ENCODE measurements at places on chromosomes 6 and 20.
A peak's percentile ranks its signal among the peaks of the same experiment; 100 is the strongest.

DNA sequence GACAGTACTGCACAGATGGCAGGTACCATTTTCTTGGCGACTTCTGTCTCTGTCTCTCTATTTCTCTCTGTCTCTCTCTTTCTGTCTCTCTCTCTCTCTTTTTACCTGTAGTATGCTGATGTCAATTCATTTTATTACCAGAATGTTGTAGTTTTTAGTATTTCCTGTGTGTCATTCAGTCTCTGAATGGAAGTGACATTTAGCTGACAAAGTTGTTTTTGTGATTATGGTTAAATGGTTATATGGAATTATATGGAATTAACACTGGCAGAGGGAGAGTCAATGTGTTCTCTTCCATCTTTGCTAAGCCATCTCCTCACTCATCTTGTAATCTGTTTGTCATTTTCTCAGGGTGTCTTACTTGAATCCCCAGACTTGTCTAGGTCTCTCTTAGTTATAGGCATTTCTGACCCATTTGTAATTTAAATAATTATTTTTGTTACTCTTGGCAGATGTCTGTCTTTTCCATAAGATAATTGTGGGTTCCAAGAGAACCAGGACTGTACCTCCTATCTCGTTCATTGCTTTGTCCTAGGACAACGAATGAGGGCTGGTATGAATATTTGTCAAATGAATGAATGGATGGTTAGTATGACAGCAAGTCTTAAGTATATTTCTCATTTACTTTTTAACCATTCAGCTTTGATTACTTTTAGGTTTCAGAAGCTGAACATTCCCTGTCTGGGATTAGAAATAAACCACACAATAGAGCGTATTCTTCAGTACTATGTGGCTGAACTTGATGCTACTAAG is 64.4 kb downstream of the DNAH8 start:
- DNase-seq = no peak

DNA sequence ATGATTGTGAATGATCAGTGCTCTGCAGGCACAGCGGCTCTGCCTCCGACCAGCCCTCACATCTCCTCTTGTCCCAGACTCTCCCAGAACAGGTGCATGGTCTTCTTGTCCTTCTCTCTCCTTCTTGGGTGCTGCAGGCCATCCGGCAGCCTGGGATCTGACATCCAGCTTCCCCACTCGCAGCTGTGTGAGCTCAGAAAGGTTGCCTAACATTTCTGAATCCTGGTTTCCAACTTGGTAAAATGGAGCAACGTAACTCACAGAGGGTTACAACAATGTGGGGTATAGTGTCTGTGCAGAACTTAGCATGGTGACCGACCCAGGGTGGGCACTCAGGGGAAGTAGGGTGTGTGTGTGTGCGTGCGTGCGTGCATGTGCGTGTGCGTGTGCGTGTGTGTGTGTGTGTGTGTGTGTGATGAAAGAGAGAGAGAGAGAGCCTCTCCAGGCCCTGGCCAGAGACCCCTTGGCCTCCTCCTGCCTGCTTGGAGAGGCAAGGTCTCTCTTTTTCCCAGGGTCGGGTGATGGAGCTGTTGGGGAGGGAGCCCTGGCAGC is 110.1 kb downstream of the SNX5 start:
- DNase-seq = no peak

DNA sequence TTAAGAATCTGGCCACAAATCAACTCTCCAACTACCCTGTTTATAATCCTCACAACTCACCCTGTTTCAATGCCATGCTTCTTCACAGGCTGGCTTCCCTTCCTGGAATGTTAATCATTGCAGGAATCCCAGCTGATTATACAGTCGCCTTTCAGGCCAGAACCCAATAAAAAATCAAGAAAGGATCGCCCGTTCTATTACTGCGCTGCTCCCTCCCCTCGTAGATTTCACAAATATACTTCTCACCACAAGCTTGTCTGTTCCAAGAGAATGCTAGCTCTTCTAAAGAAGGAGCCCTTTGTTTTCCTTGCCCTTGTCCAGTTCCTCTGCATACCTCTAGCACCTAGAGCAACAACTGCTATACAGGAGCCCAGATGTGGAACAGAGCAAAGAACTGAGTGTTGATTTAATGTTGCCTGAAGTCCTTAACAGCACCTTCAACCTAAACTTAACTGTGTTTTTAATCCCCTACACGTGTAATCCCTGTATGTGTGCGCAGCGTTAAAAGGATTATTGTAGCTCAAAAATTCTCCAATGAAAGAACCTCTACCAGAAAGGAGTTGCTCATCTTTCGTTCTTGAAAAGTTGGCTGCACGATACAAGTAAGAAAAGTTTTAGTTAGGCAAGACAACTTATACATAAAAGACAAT is 988 bp downstream of the ECHDC1 start:
- no peak for DNase-seq

GRCh38 chr20:57548177-57549058 is 12.5 kb upstream of the PCK1 start:
- DNase-seq = no peak

GRCh38 chr20:4546342-4546741 is 175.4 kb upstream of the PRND start:
- no peak for DNase-seq

DNA sequence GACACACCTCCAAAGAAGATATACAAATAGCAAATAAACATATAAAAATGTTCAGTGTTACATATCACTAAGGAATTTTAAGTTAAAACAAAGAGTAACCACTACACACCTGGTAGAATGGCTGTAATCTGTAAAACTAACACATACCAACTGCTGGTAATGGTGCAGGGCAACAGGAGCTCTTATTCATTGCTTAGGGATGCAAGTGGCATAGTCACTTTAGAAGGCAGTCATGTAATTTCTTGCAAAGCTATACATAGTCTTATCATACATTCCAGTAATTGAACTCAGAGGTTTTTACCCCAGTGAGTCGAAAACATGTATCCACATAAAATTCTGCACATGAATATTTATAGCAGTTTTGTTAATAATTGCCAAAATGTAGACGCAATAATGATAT is 906.8 kb upstream of the CITED2 start:
- DNase-seq = no peak

DNA sequence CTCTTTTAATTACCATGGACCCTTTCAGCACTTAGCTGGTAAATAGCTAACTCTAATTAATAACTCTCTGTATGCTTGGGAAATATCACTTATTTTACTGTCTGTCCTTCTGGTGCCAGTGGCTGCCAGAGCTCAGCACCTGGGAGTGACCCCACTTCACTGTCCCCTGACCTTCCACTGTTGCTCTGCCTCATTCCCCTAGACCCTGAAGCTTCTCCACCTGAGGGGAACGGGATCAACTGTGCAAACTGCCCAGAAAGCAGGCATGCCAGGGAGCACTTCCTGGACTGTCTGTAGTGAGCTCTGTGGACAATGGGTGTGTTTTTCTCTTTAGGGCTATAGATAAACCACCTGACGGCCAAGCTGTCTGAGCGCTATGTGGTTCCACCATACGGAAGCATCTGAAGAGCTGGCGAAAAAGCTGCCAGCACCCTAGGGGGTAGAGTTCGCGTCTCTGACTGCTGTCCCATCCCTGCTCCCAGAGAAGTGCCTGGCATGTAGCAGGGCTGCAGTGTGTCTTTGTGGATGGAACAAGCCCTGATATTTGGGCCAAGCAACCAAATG is 106.3 kb upstream of the FOXA2 start:
- DNase-seq = no peak

- DNase-seq = no peak
Observed at GRCh38 chr6:164069350-164069990, 655.0 kb downstream of the QKI start.

GRCh38 chr6:49257549-49257948 is 205.5 kb downstream of the MMUT start:
- DNase-seq = no peak

DNA sequence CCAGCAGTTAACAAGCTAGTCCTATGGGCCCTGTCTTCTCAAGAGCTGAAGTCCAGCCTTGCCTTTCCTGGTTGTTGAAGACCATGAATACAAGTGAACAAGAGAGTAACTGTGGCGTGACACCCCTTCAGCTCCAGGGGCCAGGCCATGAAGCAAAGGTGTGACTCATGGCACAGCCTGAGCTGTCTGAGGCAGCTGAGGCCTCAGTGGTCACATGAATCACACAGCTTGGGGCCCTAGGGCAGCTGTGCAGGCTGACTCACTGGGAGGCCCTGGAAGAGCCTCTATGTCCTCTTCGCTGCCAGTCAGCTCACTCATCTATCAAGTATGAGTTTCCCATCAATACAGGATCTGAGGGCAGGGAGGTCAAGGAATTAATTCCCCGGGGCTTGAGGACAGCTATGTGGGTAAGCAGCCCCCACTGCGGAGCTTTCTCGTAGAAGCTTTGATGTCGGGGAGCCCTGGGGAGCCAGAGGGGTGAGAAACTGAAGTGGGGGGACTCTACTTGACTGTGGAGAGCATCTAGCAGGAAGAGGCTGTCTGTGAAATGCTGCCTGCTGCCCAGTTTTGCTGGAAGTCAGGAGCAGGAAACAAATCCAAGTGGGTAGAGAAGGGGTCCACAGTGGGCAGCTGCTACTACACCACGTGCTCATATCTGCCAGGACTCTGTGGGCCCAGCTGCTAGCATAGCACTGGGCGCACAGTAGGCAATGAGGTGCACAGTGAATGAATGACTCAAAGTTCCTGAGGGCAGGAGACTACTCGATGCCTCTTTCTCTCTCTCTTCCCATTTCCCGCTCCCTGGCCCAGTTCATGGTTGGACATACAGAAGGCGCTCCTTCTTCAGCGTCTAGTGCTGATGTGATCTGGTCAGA is 13.7 kb upstream of the FAM83C start:
- DNase-seq = peak; percentile 97

DNA sequence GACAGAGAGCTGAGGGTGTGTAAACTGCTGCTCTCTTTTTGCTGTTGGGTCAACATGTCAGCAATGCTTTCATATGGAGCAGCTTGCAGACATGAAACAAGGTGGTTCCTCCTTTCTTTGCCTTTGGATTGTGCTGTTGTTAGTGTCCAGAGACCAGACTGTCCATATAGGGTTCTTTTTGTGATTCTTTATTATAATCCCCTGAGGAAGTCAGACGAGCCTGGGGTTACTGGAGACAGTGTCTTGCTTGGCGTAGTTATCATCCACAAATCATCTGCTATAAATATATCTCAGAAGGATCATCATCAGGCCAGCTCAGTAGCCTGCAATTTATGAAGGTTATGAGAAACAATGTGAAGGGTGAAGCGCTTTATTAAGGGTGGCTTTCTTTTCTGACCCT is 2.3 kb upstream of the ADGRB3 start:
- DNase-seq = no peak

DNA sequence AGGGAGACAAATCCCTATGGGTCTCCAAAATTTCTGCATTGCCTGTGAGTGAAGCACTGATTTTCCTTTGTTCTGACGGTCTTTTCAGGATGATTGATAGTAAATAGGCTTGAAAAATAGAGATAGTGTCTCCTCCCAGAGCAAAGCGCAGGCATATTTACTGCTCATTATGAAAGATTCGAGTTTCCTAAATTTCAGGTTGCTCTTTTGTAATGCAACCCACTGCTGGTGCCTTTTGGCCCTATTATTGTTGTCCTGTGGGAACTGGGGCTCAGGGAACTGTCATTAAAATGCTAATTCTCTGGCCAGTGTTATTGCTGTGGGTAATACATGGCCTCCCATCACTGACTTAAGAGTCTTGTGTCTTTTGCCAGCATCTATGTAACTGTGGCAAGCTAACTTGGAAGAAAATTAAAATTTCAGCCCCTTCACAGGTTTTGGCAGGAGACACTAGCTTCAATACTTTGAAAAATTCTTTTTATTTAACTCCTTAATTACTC is 754.1 kb upstream of the MAP3K7 start:
- DNase-seq = no peak

GRCh38 chr20:51400051-51400926 is 142.2 kb downstream of the NFATC2 start:
- DNase-seq = no peak

DNA sequence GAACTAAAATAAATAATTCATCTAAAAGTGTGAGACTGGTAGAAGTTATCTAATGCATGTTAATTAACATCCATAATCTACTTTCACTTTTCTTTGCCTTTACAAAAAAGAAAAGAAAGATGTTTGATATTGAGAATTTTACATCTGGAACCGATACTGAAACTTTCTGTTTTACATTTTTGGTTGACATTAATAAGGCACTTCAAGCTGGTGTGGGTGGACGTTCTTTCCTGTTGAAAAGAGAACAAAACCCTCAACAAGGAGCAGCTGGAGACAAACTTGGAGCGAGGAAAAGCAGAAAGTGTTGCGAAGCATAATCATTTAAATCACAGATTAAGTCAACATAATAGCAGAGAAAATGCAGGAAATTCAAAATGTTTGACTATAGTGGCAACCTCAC is 575.2 kb upstream of the ADGRB3 start:
- no peak for DNase-seq

DNA sequence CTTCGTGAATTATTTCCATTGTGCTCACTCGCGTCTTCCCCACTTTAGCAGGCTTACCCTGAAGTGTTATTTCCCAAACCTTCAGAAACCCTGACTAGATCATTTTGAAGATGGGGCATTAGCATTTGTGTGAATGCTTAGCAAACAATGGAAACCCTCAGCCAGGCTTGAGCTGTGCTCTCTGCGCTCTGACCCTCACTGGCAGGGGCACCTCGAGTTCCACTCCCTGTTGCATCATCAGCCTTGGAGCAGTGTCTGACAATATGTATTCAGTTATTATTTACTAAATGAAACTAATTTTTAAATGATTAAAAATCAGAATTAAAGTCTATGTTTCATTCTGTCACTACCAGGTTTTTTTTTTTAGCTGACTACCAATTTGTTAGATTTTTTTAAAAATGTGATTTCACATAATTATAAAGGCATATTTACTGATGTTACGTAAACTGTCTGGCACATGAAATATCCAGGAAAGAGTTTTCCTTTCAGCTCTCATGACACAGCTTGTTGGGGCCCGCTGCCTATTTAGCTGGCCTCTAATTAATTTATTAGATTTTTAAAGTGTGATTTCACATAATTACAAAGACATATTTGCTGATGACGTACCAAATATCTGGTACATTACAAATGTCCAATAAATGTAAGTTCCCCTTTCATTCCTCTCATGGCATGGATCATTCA is 155.2 kb downstream of the PACRG start:
- DNase-seq = no peak

DNA sequence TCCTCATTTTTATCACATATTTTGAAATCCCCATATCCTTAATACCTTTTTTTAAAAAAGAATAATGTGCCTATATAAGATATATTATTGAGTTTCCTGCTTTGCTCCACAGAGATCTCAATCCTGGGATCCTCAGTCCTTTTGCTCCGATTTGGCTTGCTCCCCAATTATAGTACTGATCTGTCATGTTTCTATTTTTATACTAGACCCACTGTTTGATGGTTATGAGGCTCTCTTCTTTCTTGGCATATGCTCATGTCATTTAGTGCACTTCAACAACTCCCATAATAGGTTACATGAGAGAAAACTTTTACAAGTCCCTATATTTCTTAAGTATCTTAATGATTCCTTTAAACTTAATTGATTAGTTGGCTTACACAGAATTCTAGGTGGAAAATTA is 958.5 kb upstream of the EPHA7 start:
- no peak for DNase-seq

GRCh38 chr6:121697921-121698320 is 262.5 kb downstream of the GJA1 start:
- no peak for DNase-seq

DNA sequence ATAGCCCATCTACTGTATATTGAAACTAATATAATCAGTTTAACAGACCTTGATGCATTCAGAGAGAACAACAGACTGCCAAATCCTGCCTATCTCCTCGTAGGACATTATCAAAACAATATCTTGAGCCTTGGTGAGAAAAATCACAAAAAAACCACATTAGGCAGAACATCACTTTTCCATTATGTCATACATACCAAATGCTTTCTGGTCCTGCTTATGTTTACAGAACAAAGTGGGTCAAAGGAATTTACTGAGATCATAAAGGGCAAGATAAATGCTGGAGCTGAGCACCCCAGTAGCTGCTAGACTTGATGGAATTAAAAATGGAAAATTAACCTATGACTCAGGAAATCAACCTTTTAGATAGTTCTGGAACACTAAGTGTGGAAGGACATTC is 195.3 kb upstream of the KCNK16 start:
- no peak for DNase-seq
